ENCODE measurements at places on chromosomes 4 and X.

DNA sequence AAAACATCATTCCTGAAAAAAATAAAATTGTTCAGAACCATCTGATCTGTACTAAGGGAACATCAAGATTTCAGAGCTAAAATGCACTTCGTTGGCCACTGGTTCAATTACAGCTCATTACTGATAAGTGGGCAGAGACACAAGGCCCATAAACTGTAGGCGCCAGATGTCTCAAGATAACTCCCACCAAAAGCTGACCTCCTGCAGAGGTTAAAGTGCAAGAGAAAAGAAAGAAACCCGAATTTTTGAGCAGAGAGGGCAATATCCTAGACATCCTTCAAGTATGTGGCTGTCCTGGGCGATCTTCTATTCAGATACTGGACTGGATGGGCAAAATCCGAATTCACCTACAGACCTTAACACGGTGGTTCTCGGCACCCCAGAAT lies 660 bp downstream of the GEMIN8 start:
- no peak for DNase-seq

GRCh38 chr4:61838072-61838471 lies 637.9 kb downstream of the ADGRL3 start:
- DNase-seq, result no peak

DNA sequence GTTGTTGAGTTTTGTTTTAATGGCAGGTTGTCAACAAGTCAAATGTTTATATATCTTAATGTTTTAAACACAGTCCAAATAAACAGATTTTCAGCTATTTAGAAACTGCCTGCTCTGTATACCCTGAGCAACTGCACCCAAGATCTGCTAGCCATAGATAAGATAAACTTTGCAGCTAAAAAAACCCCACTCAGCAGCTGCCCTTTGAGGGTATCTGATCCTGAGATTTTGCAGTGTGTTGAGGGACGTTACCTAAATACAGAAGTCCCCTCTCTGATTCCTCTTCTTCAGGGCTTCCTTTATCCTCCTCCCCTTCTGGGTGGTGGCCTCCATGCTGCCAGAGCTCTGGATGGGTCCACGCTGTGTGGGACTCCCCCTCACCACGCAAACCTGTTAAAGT lies 11.0 kb upstream of the FGG start:
- no peak for DNase-seq

DNA sequence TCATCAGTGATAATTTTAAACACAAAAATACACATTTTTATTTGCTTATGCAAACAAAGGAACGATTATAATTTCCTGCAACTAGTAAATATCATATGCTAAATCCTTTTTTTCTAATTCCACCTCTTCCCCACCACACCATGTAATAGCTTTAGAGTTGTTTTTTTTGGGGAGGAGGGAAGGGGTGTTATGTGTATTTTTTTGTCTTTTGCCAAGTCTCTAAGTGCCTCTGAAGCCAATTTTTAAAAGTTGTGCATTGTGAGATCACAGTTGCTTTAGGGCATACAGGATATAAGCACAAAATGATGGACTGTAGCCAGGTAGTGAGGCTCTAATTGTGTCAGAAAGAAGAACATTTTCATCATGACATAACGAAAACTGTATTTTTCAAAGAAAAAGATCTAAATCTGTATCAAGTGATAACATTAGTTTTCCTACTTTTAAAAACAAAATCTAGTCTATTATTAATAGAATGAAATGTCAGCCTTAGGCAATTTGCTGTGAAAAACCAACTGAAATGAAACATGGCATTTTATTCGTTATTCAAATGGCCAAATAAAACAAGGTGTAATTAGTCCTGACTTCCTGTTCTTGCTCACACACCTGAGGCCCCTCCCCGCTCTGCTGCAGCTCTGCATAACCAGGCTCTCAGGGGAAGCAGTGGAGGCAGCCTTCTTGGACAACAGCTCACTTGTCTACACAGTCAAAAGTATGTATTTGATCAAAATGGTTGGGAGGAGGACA lies 157.4 kb downstream of the PALLD start:
- no peak for DNase-seq

GRCh38 chr4:149534779-149535178 lies 280.9 kb downstream of the IQCM start:
- no peak for DNase-seq

DNA sequence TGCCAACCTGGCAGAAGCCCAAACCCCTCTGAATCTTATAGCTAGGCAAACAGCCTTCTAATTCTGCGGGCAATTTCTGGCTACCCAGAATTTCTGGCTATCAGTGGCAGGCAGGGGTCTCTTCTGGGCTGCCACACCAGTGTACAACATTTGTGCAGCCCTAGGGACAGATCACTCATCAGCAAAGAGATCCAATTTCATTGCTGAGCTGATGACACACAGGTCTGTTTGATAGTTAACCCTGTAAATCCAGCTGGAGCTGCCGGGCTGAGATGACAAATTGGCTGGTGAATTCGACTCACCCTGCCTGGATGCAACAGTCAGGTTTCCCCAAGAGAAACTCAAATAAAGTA lies 2.4 kb downstream of the MID1 start:
- no peak for DNase-seq

DNA sequence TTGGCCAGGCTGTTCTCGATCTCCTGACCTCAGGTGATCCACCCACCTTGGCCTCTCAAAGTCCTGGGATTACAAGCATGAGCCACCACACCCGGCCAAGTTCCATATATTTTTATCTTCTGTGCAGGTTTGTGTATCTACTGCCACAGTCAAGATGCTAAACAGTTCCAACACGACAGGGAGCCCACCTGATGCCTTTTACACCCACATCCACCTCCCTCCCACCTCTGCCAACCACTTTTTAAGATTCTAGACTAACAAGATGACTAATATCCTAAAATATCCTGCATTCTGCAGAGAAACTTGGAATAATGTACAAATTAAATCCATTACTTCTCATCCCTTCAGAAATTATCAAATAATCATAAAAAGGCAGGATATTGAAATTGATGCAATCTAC lies 19.3 kb upstream of the RPL34 start:
- no peak for DNase-seq

- no peak for DNase-seq
These were observed 85.9 kb upstream of the PAQR3 start for GRCh38 chr4:79025170-79025569.

GRCh38 chr4:67616478-67616877 lies 58.0 kb downstream of the STAP1 start:
- no peak for DNase-seq

GRCh38 chr4:169741569-169741968 lies 16.2 kb downstream of the HPF1 start:
- no peak for DNase-seq

DNA sequence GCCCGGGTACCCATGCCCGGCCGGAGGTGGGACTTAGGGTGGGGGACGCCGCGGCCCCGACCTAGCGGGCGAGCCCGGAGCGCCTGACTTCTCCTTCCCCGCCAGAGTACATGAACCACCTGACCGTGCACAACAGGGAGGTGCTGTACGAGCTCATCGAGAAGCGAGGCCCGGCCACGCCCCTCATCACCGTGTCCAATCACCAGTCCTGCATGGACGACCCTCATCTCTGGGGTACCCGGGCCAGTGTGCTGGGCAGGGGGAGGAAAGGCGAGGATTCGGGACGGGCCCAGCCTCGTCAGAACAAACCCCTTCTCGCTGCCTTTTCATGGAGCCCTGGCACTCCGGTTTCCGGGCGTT lies 622 bp downstream of the TAFAZZIN start:
- DNase-seq, result no peak

DNA sequence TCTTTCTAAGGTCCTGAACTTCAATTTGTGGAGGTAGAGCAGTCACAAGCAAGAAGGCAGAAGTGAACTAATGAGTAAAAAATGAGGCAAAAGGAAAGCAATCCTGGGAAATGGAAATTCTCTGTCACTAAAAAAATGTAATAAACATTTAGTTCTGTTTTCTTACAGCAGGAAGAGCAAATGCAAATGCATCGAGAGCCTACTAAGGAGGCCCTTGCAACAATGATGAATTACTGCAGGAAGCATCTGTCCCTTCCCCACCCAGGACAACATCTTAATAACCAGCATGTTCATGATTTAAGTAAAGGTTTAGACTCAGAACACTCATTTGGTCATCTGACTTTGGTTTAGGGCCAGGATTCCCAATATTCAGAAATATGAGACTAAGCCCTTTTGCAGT lies 341.4 kb upstream of the NOCT start:
- no peak for DNase-seq

DNA sequence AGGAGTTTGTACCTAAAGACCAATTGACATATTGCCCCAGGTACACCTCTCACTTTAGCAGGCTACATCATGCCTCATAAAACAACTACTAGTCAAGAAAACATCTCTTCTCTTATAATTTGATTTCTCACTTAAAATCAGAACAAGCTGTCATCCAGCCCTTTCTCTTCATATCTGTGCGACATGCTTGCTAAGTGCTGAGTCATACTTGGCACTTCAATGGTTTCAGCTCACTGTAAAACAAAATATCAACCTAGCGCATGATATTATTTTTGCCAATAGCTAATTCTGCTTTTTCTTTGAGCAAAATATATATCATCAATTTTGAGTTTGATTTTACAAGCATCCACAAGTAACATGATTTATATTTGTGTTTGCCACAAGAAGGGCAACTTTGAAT lies 27.9 kb upstream of the FUNDC1 start:
- no peak for DNase-seq

Data from renal cortex interstitium (tissue), 15 donors.